ENCODE measurements at places on chromosomes 5 and 9.

- DNase-seq = no peak
Observed at GRCh38 chr5:125470280-125470902, 724.0 kb upstream of the ZNF608 start.

DNA sequence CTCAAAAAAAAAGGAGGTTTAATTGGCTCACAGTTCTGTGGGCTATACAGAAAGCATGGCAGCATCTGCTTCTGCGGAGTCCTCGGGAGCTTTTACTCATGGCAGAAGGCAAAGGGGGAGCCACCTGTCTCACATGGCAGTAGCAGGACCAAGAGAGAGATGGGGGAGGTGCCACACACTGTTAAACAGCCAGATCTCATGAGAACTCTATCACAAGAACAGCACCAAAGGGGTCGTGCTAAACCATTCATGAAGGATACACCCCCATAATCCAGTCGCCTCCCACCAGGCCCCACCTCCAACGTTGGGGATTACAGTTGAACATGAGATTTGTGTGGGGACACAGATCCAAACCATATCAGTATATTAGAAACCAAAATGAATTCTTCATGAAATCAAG, 28.3 kb upstream of the CXXC5 start:
- no peak for DNase-seq

DNA sequence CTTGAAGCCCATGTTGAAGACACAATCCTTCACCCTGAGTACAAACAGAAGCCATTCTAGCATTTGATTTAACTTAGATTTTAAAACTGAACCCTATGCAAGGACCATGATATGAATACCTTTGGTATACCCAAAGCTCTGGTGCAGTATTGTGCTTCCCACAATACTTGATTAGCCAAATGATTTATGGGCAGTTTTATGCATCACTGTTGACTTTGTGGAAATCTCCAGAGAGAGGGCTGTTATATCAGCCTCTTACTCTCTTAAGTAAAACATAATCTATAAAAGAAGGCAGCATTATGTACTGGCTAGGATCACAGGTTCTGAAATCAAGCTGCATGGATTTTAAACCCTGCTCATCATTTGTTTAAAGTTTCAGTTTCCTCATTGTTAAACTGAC, 762.8 kb downstream of the EFNA5 start:
- DNase-seq = no peak

- DNase-seq = no peak
Observed at GRCh38 chr9:114413861-114414301, 26.1 kb upstream of the AKNA start.

- no peak for DNase-seq
Observed at GRCh38 chr9:24041160-24041690, 215.2 kb upstream of the ELAVL2 start.

- no peak for DNase-seq
Observed at GRCh38 chr5:119951330-119951934, 322.1 kb downstream of the FAM170A start.

DNA sequence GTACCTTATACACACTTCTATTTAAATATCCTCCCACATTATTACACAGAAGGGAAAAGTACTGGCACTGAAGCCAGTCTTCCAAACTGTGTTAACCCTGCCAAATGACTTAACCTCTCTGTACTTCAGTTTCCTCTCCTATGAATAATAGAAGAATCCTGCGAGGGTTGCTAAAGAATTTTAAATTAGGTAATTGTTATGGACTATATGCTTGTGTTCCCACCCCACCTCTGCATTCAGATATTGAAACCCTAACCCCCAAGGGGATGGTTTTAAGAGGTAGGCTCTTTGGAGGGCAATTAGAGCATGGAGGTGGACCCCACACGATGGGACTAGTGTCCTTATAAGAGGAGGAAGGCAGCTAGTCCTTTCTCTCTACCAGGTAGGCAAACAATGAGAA, 72.7 kb downstream of the TTLL11 start:
- no peak for DNase-seq

DNA sequence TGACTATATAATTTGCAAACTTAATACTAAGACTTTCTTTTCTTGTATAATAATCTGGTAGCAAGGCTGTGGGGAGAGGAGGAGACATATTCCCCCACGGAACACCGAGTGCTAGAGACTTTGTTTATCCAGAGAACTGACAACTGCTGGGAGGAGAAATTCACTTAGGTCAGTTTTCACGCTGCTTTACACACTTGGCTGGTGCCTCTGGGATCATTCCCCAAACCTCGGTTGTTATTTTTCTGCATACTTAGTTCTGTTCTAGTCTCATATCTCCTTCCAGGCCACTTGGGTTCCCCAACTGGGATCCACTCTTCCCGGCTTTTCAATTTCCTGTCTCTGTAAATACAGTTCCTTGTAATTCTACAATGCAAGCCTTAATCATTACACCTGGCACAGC, 238.2 kb upstream of the ADAMTS16 start:
- DNase-seq = no peak

DNA sequence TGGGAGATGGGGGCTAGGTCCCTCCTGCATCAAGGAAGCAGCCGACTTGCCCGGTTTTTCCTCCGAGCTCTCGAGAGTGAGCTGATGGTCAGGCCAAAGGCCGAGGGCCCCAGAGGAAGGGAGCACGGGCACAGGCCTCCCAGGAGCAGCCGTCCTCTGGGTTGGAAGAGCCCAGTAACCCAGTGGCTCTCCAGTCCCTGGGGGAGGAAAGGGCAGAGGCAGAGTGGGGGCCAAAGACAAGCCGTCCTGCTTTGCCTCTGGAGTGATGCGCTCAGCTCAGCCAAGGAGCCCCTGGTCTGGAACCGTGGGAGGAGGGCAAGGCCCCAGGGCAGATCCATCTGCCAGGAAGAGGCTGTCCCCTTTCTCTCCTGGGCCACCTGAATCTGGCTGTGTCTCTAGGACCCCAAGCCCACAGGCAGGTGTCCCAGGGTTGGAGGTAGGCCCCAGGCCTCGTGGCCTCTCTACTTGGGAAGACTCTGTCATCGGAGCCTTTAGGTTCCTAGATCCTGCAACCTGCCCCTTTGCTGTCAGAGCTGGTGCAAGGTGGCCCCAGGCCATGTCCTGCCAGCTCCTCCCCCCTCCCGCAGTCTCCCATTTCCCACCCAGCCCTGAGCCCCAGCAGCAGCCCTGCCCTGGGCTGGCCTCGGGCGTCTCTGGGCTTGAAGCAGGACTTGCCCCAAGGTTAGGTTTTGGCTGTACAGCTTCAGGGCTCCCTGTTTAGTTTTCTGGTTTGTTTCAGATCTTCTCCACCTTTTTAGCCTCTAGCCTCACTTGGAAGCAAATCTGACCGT, 224.1 kb downstream of the CACNA1B start:
- DNase-seq = no peak

- DNase-seq = no peak
Observed at GRCh38 chr9:19511694-19512093, 102.9 kb downstream of the ACER2 start.

GRCh38 chr9:87336407-87336806, 161.3 kb upstream of the DAPK1 start:
- DNase-seq = no peak

GRCh38 chr5:15513431-15513830, 13.5 kb downstream of the FBXL7 start:
- DNase-seq = no peak

- no peak for DNase-seq
Observed at GRCh38 chr5:117869596-117869995, 1118.8 kb downstream of the DTWD2 start.

GRCh38 chr9:37715991-37716505, 37.6 kb upstream of the TRMT10B start:
- no peak for DNase-seq

DNA sequence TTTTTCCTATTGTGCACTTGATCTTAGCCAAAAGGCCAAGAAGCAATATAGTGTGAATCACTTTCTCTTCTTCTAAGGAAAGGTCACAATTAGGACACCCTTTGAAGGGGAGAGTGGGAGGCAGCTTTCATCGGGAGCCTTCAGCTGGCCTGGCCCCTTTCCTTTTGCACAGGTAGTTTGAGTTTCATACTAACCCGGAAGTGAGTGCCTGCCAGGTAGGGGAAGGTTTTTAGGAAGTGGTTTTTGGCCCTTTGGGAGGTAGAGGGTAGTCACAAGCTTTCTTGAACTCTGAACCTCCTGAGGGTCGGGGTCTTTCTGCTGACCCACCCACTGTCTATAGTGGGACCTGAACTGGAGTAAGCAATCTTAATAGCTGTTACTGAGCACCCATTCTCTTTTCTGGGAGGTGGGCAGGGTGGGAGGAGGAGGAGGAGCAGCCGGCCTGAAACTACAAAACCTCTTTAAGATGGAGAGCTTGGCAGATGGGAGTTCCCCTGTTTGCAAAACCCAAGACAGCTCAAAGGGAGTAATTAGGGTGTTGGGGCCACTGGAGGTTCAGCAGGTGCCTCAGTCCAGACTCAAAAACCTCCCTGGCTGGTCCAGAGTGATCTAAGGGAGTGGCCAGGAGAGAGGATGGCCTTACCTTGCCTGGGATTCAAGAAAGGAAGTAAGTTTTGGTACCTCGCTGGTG, 6.0 kb downstream of the LARP1 start:
- DNase-seq = no peak

DNA sequence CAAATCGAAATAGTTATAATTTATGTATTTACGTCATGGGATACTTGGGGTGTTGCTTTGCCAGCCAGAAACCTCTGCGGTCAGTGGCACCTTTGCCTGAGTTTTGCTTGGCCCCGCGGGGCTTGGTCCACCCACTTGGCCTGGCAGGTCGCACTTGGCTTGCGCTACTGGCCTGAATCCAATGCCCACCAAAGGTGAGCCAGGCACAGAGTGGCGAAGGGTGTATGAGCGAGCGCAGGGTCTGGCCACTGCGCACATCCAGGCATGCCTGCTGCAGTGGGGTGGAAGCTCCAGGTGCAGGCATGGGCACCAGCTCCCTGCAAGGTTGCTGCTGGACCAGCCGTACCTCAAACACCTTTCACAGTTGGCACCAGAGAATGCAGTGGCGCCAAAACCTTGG, 714.6 kb downstream of the CDH9 start:
- DNase-seq = no peak

DNA sequence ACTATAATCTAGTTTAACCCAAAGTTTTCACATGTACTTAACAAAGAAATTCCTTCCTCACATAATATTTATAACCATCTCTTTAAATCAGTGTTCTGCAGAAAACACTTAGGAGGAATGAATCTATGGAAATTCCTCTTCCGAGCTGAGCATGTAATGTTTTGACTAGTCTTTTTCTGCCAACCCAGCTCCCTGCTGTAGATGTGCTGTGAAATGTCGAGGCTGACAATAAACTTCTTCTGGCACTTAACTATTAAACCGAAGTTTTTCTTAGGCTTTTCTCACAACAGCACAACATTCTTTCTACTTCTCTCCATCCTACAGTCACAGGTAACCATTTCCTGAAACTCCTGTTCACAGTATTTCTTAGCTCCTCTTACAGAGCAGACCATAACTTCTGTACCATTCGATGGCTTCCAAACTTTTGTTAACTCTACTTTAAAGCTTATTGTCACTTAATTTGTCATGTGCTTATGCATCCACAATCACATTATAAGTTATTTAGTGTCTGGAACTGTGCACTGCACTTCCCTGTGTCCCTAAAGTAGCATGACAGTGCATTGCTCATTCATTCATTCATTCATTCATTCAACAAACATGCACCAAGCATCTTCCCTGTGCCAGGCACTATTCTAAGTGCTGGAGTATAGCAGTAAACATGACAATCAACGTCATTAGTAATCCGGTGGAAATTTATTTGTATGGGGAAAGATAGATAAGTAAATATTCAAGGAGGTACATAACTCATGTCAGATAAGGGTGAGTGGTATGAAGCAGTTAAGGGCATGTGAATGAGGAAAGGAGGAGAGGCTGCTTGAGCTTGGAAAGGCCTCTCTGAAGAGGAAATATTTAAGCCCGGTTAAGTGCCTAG, 54.6 kb downstream of the TSSK1B start:
- no peak for DNase-seq

DNA sequence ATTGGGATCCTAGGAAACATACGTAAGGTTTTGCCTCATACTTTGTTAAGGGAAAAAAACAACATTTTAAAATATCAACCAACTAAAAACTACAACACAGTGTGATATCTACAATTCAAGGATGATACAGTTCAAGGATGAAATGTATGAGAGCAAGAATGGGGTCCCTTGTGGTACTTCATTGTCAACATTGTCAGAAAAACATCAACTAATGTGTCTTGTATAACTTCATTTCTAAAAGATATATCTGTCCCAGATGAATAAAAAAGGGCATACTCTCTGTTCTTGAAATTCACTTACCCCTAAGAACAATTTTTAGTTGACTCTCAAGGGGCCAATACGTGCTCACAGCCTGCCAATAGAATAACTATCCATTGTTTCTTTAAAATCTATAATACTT, 1250.5 kb downstream of the PTPRD start:
- DNase-seq = no peak

GRCh38 chr5:15737036-15737821, 237.2 kb downstream of the FBXL7 start:
- DNase-seq = no peak

DNA sequence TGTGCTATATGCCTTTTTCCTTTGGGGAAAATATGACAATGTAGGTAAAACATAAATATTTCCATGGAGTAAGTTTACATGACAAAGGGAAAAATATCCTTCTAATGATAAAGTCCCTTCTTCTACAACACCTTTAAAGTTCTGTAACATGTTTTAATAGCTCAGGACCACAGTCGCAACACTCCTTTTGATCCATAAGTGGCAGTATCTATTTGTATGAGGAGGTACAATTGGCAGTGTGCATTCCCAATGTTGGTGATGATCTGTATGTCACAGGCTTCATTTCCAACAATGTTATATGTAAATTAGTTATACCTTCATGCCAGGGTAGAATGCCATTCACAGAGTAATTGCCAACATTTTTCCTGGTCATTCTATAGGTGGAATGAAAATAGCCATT, 127.1 kb upstream of the CCNH start:
- no peak for DNase-seq

DNA sequence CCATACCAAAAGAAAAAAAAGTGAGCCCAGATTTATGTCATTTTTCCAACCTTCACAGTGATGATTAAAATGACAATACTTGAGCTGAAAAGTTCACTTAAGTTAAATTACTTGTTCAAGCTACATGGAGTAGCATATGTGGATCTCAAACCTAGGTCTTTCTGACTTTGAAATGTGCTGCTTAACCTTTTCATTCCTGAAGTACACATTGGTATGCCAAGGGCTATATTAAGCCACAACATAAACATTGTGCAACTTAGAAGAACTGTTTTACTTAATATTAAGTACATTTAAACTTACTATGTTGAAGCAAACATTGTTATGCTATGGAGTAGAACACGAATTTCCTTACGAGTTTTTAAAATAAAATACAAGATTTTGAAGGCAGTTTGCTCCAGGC, 105.0 kb downstream of the GIN1 start:
- no peak for DNase-seq

Measured in stimulated activated CD4-positive, alpha-beta T cell treated with anti-CD3 and anti-CD28 coated beads, Interleukin-2, amount 100 ng/mL, for 4 hours (primary cell).